Hematopoietic multipotent progenitor cell treated with erythropoietin and hydrocortisone succinate and interleukin-3 and kit ligand, for 8 days (in vitro differentiated cells): ENCODE measurements at places on chromosomes 11 and 22.
A peak's percentile ranks its signal among the peaks of the same experiment; 100 is the strongest.

DNA sequence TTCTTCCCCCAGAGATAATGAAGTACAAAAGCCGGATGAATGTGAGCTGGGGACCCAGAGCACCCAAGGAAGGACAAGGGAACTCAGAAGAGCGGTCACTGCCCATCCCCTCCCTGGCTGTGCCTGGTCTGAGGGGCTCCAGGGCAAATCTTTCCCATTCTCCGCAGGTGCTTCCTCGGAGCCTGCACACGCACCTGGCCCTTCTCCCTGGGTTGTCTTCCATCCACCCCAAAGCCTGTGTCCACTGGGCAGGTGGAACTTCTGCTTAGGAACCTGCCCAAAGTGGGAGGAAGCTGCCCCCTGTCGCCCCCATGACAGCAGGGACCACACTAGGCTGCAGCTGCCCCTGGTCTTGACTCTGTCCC, 121.0 kb upstream of the FGF3 start:
- no peak for DNase-seq

- DNase-seq = no peak
These were observed 8.8 kb downstream of the ARCN1 start for GRCh38 chr11:118581057-118581456.

GRCh38 chr11:39461066-39461465, 1998.4 kb downstream of the LRRC4C start:
- no peak for DNase-seq

- DNase-seq = peak; percentile 36
These were observed 1.1 kb upstream of the CABIN1 start for GRCh38 chr22:24010018-24010391.

DNA sequence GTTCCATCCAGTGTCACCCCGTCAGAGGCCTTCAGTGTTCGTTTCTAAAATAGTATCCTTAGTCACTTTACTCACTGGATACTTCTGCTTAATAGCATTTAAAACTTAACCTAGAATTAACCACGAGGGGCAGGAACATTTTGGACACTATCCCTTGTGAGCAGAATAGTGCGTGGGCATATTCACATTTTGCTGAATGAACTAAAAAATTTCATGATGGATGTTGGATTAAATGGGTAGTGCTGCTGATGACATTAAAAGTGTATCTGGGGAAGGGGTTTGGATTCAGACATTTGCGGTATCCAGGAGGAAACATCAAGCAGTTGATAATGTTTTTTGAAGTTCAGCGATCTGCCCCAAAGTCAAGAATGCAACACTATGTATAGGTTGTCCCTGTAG, 750 bp upstream of the NAT10 start:
- peak; percentile 23 for DNase-seq
